Choroid plexus epithelial cell (primary cell): ENCODE measurements at places on chromosomes 11 and 22.

GRCh38 chr11:13118194-13118593 lies 109.1 kb downstream of the RASSF10 start:
- DNase-seq, result peak; percentile 82

DNA sequence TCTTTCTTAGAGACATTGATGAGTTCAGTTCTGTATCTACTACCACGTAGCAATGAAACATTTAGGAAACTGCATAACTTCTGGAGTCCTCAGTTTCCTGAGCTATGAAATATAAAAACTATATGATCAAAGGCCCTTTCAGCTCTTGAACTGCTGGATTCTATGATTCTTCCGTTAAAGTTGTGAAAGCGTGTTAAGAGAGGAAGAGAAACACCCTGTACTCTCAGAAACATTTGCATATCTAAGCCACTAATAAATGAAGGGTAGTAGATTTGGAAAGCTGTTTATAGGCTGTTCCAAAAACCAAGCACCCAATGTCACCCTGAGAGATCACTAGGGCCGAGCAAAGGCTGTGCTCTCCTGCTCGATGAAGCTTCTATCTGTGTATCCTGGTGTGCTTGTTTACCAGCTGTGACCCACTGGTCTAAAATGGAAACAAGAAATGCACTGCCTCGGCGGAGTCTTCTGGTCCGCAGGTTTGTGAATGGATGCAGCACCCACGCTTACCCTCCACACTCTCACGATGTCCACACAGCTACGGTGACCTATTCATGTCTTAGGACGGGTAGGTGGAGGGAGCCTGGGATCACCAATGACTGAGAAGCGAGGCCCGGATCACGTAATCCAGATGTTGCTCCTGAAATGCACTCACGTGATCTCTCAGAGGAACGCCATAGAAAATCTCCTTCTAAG lies 325.8 kb downstream of the OPCML start:
- DNase-seq, result no peak

- peak; percentile 9 for DNase-seq
Measured at GRCh38 chr22:17234144-17234623, 14.9 kb upstream of the ADA2 start.

- no peak for DNase-seq
Measured at GRCh38 chr22:47804281-47804680, 1041.8 kb downstream of the TBC1D22A start.

GRCh38 chr22:23512721-23513120 lies 67.4 kb downstream of the IGLL1 start:
- no peak for DNase-seq

DNA sequence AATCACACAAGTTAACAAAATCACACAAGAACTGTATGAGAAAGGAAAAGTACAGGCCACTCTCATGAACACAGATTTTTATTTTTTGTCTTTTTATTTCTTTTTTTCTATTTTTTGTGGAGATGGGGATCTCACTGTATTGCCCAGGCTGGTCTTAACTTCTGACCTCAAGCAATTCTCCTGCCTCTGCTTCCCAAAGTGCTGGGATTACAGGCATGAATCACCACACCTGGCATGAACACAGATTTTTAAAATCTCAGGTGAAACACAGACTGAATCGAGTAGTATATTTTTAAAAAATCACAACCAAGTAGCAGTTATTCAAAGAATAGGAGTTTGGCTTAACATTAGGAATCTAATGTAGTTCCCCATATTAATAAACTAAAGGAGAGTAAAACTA lies 18.3 kb downstream of the RNF169 start:
- DNase-seq, result no peak

- no peak for DNase-seq
Measured at GRCh38 chr11:46438211-46438610, 46.6 kb upstream of the CHRM4 start.

DNA sequence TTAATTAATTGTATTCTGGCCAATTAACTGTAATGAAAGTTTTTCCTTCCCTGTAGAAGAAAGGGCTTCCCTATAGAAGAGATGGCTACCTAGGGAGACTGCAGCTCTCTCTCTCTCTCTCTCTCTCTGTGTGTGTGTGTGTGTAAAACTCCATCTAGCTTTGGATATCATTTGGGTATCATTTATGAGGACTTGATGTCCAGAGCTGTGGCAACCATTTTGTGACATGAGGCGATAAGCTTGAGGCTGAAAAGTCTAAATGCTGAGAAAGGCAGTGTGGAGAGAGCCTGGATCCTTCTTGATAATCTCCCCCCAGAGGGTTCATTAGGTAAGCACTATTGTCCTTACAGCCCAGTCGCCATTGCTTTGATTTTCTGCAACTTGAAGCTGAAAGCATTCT lies 30.7 kb upstream of the RASD2 start:
- DNase-seq, result no peak

GRCh38 chr11:66070604-66071380 lies 720 bp downstream of the PACS1 start:
- peak; percentile 39 for DNase-seq

DNA sequence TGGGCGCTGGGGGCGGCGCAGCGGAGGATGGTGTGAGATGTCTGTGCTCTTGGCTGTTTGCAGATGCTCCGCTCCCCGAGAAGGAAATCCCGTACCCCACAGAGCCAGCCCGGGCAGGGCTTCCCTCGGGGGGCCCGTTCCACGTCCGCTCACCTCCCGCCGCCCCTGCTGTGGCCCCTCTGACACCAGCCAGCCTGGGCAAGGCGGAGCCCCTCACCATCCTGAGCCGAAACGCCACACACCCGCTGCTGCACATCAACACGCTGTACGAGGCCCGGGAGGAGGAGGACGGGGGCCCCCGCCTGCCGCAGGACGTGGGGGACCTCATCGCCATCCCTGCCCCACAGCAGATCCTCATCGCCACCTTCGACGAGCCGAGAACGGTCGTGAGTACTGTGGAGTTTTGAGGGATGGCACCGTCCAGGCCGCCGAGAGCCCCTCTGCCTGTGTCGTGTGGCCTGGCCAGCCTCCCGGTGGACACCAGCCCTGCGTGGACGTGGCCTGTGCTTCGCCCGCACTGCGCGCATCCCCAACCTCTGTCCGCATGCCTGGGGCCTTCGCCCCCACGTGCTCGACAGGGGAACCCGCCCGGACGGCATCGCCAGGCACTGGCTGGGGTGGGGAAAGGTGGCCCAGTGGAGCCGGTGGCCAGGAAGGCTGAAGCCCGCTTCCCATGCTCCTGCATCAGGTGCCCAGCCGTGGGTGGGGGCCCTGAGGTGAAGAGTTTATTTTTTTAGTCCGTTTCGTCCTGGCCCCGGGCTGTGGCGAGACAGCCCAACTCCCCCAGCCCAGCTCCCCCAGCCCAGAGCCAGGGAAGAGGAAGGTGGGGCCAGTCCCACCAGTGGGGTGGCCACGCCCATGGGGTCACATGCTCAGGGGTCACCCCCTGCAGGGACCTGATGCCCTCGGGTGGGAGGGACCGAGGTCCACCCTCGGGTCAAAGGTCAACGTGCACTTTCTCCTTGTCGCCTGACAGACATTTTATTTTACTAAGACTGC lies 6.5 kb upstream of the TRABD start:
- no peak for DNase-seq

- no peak for DNase-seq
Measured at GRCh38 chr22:19352766-19353165, 61.2 kb upstream of the CLTCL1 start.
